Forelimb muscle (tissue), 1 donor: ENCODE measurements at places on chromosomes 16 and 17.

DNA sequence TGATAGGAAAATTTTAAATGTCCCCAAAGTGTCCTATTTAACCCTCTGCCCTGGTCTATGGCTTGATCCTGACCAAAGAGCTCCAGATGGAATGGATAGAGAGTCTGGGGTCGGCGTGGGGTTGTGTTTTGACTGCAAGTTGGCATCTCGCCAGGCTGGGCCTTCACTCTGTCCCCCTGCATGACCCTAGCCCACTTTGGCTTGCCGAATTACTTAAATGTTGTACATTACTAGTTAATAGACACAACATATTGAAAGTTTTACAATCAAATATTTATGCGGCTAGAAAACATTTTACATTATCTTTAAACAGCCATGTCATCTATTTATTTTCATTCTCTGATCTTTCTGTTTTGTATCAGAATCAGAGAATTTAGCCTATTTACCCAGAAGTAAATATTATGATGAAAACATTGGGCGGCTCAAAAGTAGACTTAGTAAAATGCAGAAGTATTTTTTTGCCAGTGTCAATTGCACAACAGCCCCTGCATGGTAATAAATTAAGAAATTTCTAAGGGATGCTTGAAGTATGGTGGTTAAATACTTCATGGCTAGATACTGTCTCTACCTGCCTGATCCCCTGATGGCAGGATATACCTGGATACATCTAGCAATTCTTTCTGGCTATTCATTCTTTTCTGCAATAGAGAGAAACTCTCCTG, 18.8 kb upstream of the MYOCD start:
- DNase-seq, result no peak

GRCh38 chr17:67974185-67974584, 22.1 kb downstream of the C17orf58 start:
- DNase-seq, result no peak

DNA sequence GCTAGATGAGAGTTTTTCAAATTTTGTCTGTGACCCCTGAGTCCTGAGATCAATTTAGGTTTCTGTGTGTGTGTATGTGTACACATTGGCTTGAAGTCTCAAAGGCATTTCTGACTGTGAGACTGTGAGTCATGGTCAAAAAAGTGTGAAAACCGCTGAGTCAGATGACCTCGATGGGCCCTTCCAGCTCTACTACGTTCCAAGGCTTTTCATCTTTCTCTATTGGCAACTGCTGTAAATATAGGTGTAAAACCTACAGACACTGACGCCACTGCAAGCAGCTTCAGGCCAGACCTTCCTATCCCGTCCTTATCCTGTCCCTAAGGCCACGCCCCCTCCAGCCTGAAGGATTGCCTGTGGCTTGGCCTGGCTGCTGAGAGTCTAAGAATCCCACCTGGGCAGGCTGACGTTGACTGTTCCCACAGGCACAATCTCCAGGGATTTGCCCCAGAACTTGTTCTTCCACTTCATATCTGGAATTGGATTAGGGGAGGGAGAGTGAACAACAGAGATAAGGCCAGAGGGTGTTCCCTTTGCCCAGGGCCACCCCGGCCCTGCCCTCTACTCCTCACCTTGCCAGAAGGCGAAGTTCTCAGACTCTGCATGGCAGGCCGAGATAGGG, 11.3 kb downstream of the OSBPL7 start:
- DNase-seq, result no peak

DNA sequence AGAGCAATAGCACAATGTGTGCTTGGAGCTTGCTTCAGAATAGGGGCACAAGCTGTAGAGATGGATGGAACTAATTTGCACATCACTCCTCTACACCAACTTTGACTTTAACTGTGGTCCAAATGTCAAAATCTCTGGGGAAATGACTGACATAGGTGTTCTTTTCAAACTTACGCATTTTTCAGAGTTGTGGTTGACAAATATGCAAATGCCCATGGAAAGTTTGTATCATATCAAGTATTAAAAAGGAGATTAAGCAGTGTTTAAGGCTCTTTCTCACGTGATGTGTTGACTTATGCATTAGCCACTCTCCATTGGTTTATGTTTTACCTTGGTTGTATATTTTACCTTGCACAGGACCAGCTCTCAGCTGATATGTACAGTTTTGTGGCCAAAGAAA, 77.1 kb downstream of the ELAC2 start:
- no peak for DNase-seq

DNA sequence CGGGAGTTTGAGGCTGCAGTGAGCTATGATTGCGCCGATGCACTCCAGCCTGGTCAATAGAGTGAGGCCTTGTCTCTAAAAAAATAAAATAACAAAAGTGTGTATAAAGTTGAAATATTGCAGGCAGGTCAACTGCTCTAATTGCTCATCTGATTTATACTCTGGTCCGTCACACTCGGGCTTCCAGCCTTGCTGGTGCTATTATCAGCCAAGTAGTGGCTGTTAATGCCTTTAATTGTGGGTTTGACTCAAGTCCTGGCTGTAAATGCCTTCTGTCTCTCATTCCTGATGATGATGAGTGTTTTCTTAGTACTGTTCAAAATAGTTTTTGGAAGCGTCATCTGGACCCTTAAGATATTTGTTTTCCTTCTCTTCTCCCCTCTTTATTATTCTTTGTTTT, 18.4 kb downstream of the SYT17 start:
- DNase-seq, result no peak

DNA sequence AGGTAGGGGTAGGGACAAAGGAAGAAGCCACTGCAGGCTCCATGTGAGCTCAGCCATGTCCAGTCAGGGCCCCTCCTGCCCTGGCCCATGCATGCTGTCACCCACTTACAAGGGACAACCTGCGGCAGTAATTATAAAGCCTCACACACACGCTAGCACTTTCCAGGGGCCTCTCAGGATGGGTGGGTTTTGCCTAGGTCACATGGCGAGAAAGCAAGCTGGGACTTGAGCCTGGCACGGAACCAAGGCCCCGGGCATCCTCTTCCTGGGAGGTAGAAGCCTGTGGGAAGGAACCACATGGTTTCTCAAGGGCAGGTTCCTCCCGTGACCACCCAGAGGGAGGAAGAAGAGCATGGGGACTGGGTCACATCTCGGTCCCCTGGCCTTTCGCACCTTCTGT, 7.0 kb downstream of the ZNF319 start:
- DNase-seq, result no peak

DNA sequence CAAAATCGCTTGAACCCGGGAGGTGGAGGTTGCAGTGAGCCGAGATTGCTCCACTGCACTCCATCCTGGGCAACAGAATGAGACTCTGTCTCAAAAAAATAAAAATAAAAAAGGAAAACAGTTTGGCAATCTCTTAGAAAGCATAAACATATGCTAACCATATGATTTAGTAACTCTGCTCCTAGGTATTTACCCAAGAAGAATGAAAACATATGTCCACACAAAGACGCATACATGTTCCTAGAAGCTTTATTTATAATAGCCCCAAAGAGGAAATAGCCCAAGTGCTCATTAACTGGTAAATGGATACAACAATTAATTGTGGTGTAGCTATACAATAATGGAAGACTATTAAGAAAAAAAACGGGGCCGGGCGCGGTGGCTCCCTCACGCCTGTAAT, 18.5 kb upstream of the CDH1 start:
- DNase-seq, result no peak
